Uterus (tissue), 4 donors: ENCODE measurements at places on chromosomes 4 and X. TPM values are rescaled to one million over a fixed set of nuclear protein-coding genes. Genes with fewer than 3 reads are reported as not detected.

GRCh38 chr4:3530051-3530450 is 2.2 kb downstream of the LRPAP1 start:
- DNase-seq = no peak

DNA sequence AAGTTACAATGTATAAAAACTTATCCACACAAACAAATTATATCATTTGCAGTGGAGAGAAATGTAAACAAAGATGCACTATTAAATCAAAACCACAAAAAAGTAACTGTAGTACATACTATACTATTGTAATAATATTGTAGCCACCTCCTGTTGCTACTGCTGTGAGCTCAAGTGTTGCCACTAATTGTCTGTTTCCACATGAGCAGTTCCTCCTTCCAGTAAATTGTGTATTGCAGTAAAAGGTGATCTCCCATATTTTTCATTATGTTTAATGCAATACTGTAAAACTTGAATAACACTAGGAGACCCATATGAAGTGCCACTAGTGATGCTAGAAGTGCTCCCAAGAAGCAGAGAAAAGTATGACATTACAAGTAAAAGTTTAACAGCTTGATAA is 11.7 kb downstream of the LIN54 start:
- DNase-seq = no peak

GRCh38 chr4:23769406-23769805 is 120.4 kb downstream of the PPARGC1A start:
- DNase-seq = no peak

GRCh38 chrX:153600032-153600373 is 1.1 kb upstream of the CCNQ start:
- no peak for DNase-seq

- DNase-seq = no peak
Observed at GRCh38 chrX:121479406-121479805, 432.0 kb downstream of the GLUD2 start.

DNA sequence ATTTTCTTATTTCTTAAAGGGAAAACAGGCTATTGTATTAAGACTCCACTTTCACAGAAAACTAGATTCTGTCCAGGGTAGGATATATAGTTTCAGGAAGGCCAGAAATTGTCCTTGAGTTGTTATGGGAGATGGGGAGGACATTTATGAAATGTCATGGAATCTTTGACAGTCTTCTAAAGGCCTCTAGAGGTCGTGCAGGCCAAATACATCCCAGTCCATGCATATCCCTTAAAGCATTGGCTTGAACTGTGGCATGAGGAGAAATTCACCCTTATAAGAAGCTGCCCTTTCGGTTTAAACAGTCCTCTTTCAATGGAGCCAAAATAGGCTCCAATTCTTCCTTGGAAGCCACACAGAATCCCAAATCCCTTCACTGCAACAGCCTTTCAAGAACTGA is 183.6 kb upstream of the NOCT start:
- no peak for DNase-seq

GRCh38 chrX:40968180-40968579 is 117.1 kb upstream of the USP9X start:
- no peak for DNase-seq

GRCh38 chr4:120841580-120841979 is 80.9 kb downstream of the PRDM5 start:
- DNase-seq = no peak

GRCh38 chr4:88599298-88599697 is 7.0 kb downstream of the HERC3 start:
- DNase-seq = no peak

DNA sequence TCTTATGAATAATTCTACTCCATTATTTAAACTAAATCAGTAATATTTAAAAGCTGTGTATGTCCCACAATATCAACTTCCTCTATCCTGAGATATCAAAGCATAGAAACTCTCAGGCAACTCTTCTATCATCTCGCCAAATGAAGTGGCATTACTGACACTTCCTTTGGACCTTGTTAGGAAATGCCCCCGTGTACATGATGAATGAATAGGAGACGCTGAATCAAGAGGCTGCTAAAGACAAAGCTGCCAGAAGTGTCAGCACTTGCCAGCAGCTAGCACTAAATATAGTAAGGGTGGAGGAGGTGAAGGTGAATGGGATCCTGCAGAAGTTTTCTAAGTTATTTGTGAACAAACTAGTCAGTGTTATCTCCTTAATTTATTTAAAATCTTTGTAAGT is 99.5 kb upstream of the BLTP1 start:
- DNase-seq = no peak

GRCh38 chr4:82584931-82585330 is 23.1 kb upstream of the TMEM150C start:
- no peak for DNase-seq

DNA sequence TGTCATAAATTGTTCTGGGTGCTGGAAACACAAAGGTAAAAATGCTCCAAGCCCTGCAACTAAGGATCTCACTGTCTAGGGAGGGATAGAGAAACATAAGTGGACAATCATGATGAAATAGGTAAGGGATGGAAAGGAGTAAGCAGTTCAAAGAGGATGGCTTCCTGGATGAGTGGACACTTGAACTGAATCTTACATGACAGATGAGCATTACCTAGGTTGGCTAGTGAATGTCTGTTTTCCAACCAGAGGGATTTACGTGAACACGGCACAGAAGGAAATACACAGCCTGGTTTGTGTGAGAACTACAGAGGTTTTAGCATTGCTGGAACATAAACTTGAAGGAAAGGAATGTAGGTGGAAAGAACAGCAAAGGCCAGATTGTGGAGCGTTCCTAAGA is 150.2 kb upstream of the GALNT7 start:
- DNase-seq = no peak

- DNase-seq = no peak
Observed at GRCh38 chr4:8070736-8071718, 87.6 kb downstream of the ABLIM2 start.

GRCh38 chr4:100828986-100829685 is 311.3 kb upstream of the EMCN start:
- no peak for DNase-seq

DNA sequence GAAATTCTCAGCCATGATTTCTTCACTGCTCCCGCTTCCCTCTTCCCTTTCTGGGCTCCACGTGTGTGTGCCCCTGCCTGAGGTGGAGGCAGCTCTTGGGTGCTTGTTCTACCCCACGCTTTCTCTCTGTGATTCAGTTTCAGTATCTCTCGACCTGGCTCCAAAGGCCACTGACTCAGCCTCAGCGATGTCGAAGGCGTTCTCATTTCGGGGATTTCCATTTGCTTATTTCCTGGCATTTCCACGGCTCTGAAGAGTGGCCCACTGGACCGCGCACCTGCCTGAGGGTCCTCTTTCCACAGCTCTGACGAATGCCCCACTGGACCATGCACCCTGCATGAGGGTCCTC is 52.4 kb downstream of the GAK start:
- no peak for DNase-seq

DNA sequence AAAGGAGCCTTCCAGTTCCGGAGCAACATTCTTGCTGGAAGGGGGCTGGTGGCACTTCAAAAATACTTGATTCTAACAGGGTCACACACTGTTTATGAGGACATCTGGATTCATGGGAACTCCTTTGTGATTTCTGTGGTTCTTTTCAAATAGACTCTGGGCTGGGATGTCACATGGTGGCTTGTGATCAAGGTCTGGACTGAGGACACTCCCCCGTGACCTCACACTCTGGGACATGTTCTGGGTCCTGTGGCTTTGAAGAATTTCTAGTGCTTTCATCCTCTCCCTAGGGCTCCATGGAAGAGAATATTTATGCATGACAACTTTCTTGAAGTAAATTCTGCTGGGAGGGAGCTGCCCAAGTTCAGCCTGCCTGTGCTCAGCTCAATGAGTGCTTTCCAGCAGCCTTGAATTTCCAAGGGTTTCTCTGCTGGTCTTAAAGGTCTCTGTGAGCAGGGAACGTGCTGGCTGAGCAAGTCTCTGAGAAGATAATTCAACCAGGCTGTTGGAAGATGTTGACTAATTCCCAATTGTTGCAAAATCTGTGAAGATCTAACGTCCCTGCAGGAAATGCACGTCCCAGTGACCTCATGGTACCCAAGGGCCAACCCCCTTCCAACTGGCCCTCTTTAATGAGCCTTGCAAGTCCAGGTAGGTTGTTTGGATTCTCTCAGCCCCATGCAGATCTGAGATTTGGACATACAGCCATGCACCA is 36.3 kb downstream of the GPR143 start:
- DNase-seq = no peak

DNA sequence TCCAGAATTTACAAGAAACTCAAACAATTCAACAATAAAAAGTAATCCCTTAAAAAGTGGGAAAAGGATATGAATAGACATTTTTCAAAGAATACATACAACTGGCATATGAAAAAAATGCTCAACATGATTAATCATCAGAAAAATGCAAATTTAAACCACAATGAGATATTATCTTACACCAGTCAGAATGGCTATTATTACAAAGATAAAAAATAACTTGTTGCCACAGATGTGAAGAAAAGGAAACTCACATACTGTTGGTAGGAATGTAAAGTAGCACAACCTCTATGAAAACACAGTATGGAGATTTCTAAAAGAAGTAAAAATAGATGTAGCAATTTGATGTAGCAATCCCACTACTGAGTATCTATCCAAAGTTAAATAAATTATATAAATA is 65.1 kb upstream of the DIAPH2 start:
- no peak for DNase-seq

DNA sequence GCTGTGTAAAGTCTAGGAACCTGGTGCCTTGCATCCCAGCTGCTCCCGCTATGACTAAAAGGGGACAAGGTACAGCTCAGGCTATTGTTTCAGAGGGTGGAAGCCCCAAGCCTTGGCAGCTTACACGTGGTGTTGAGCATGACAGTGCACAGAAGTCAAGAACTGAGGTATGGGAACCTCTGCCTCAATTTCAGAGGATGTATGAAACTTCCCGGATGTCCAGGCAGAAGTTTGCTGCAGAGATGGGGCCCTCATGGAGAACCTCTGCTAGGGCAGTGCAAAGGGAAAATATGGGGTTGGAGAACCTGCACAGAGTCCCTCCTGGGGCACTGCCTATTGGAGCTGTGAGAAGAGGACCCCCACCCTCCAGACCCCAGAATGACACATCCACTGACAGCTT is 76.6 kb downstream of the DDX60 start:
- no peak for DNase-seq

DNA sequence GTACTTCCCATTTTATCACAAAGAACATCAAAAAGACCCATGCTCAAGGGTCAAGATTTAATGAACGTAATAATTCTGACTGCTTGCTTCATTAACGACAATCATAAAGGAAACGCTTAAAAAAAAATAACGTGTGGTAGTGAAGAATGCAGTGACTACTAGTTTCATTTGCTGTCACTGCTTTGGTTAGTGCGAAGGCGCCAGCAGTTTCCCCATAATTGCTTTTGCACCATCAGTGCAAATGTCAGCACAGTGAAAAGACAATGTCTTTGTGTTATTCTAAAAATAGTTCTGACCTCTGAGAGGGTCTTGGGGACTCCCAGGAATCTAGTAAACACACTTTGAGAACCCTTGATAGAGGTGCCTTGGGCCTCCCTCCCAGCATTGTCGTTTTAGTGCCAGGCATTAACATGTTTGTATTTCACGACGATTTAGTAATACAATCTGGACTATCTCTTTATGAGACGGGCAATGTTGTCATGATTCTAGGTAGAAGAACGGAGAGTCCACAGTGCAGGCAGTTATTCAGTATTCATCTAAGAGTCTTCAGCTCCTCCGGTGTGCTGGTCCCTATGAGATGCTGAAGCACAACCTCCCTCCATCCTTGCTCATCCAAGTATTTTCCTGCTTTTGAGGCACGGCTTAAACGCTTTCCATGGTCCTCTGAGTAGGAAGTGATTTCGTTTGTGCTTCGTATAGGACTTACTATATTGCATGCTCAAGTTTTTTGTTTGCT is 71.0 kb downstream of the AFF1 start:
- no peak for DNase-seq

The ERCC6L gene
- 0.52 TPM for total RNA-seq

The PORCN gene
- 3.7 TPM for total RNA-seq

The PCDH18 gene
- total RNA-seq = 126 TPM

The ZCCHC18 gene
- total RNA-seq = not detected

The ERVMER34-1 gene
- total RNA-seq = not detected

The FAM9B gene
- 0.62 TPM for total RNA-seq

The PFKFB1 gene
- not detected for total RNA-seq

The TMPRSS11F gene
- not detected for total RNA-seq

The CLGN gene
- under 0.01 TPM for total RNA-seq

The AMOT gene
- 40.8 TPM for total RNA-seq

The ADGRG2 gene
- total RNA-seq = 0.51 TPM

The NIPAL1 gene
- 0.55 TPM for total RNA-seq
